ENCODE measurements at places on chromosomes 5 and 9.
A peak's percentile ranks its signal among the peaks of the same experiment; 100 is the strongest.

DNA sequence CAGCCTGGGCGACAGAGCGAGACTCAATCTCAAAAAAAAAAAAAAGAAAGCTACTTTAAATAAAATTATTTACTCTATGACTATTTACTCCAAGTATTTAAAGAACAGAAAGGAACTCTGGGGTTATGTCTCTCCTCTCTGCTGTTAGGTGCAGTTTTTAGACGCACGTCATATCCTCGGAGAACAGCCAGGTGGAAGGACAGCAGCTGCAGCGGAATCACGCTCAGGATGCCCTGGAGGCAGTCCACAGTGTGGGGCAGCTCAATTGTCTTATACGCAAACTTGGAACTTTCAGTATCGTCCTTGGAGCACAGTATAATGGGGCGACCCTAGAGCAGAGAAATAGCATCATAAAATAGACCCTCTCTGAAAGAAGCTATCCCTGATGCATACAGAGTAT, 10.4 kb upstream of the MAPK9 start:
- no peak for DNase-seq

GRCh38 chr9:91805031-91805430, 145.0 kb downstream of the ROR2 start:
- DNase-seq: no peak

DNA sequence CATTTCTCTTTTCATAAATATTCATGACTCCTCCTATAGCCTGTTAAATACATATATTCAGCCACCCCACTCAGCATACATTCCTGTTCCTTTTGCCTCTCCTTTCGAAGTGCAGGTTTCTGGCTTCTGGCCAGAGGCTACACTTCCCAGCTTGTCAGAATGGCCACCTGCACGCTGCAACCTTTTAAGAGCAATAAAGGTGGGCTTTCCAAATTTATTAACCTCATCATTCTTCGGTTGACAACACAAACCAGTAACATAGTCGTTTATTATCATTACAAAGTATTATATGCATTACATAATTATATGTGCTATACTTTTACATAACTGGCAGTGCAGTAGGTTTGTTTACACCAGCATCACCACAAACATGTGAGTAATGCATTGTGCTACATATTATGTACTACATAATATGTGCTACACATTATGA, 16.5 kb upstream of the TMEM171 start:
- no peak for DNase-seq

- DNase-seq: no peak
These were observed 108.1 kb downstream of the CACNA1B start for GRCh38 chr9:137985637-137986071.

DNA sequence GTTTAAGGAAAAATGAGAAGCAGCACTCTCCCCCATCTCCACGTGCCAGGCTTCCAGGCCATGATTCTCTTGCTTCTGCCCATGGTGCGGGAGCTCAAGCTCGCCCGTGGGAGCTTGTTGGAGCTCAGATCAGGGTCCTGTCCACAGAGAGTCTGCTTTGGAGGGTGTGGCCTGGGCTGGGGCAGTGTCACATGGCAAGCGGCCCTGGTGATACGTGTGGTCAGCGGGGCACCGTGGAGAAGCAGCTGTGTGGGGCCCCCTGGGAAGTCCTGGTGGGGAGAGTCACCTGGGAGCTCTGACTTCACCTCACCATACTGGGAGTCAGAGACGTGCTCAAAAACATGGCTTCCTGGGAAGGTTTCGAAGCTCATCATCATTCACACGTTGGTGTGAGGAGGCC, 275.3 kb downstream of the GADD45G start:
- peak; percentile 15 for DNase-seq

DNA sequence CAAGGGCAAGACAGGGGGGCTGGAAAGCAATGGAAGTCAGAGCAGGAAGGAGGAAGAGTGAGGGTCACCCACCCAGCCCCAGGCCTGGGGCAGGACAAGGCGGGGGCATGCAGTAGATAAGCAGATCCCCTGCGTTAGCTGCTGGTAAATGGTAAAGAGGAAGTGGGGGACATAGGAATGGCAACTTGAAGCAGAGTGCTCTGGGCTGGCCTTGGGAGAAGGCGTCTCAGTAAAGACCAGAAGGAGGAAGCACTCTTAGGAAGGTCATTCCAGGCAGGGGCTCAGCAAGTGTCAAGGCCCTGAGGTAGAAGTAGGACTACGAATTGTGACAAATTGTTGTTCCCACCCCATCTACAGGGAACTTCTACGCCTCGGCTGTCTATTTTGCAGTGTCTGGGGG, 15.1 kb downstream of the TCOF1 start:
- no peak for DNase-seq

DNA sequence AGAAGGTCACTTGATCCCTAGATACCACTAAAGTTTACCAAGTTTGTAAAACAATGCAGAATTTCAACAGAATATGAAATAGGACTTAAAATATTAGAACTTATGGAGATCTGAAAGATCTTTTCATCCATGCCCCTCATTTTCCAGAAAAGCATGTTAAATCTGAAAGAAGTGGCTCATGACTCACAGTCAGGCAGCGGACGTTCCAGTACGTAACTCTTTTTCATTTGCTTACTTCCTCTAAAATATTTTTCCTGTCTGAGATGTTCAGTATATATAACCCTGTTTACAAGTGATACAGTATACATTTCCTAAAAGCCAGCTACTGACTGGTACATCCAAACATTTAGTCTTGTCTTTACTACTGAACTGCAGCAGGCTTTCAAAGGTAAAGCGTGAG, 22.3 kb downstream of the FBXW2 start:
- DNase-seq: no peak

DNA sequence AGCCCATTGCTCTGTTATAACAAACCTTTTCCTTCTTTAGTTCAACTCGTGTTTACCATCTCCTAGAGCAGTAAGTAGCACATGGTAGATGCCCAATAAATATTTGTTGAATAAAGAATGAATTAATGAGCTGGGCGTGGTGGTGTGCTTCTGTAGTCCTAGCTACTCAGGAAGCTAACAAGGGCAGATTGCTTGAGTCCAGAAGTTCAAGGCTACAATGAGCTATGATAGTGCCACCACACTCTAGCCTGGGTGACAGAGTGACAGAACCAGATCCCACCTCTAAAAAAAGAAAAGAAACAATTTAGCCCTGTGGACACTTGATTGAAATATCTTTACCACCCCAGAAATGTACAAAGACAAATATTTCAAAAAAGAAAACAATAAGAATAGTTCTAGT, 14.6 kb upstream of the PAM start:
- DNase-seq: no peak

GRCh38 chr5:62488531-62488930, 76.0 kb downstream of the IPO11 start:
- no peak for DNase-seq

- no peak for DNase-seq
These were observed 57.3 kb upstream of the RICTOR start for GRCh38 chr5:39131210-39132127.

- DNase-seq: no peak
These were observed 53.2 kb downstream of the C5orf22 start for GRCh38 chr5:31585166-31585894.

DNA sequence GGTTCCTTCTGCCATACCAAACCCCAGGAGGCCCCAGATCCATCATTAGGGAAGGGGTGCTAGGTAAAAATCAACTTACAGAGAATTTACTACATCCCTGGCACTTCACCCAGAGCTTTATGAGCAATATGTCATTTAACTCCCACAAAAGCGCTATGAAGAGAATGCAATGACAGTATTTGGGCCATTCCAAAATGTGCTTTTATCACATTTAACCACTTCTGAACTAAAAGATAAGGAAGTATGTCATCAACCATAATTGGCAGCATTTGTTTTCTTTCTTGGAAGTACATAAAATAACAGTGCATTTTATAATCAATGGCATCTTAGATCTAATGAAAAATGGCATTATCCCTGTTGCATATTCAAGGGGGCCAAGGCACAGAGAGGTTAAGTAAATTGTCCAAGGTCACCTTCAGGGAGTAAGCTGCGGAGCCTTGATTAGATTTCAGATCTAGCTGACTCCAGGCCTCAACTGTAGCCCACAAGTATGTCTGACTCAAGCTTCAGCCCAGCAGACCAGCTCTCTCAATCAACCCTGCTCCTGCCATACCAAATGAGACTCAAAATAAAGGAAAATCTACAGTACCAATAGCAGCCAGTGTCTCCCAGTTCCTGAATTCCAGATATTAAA, 16.5 kb downstream of the SH3TC2 start:
- no peak for DNase-seq

- no peak for DNase-seq
These were observed 230.5 kb downstream of the SPOCK1 start for GRCh38 chr5:137268646-137269045.

DNA sequence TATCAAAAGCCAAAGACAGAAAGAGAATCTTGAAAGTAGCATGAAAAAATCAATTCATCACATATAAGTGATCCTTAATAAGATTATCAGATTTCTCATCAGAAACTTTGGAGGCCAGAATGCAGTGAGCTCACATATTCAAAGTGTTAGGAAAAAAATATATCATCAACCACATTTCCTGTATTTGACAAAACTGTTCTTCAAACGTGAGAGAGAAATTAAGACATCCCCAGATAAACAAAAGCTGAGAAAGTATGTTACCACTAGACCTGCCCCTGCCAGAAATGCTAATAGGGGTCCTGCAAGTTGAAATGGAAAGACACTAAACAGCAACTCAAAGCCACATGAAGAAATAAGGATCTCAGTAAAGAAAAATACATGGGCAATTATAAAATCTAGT, 29.9 kb downstream of the HACD4 start:
- no peak for DNase-seq

DNA sequence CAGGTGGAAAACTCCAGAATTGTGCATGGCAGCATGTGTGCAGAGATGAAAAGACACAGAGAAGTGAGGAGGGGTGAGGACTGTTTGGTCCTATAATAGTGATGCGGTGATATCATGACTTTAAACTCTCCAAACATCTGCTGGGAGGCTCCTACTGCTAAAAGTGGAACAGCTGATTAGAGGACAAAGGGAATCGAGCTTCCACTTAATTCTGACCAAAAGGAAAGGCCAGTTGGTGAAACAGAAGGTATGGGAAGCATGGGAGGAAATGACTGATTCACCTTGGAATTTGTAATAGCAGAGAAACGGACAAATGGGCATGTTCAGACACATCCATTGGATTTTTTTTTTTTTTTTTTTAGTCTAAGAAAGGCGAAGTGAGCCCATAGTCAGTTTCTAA, 67.5 kb upstream of the MAMDC2 start:
- DNase-seq: no peak

DNA sequence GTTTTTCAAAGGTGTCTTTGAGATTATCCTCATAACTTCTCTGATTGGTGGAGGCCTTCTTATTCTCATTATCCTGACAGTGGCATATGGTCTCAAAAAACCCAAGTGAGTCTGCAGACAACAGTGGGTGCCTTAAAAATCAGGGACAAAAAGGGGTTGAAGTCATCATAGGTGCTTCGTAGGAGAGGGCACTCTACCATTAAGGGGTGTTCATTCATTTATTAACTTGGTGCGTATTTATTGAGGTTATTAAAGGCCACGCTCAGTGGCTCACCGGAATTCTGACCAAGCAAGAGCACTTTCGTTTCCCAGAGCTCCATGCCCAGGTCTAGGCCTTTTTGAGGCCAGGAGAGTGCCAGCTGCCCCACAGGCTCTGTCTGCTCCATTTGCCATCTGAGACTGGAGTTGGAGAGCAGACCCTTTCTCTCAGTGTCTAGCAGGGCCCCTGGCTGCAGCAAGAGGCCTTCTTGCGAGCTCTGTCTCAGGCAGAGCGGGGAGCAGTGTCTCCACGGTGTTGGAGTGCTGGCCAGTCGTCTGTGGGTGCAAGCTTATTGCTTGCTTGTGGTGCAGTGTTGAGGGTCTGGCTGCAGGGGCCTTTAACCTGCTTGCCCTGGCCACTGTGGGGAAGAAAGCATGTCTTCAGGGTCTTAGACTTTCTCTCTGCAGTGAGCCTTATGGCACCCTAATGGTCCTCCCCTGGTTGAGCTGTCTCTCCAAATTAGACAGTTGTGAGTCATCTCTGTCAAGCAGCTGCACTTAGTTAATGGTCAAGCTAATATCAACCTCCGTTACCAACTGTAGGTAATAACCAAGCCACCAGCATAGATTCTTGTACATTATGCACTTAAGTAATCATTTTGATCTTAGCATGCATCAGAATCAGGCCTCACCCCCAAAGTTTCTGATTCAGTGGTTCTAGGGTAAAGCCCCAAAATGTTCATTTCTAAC, 62.6 kb downstream of the IL31RA start:
- DNase-seq: no peak

- no peak for DNase-seq
These were observed 853.3 kb downstream of the TLE1 start for GRCh38 chr9:80836013-80836412.

GRCh38 chr5:106393276-106393675, 1277.5 kb downstream of the EFNA5 start:
- no peak for DNase-seq

GRCh38 chr9:36005891-36006290, 30.8 kb upstream of the RECK start:
- no peak for DNase-seq

DNA sequence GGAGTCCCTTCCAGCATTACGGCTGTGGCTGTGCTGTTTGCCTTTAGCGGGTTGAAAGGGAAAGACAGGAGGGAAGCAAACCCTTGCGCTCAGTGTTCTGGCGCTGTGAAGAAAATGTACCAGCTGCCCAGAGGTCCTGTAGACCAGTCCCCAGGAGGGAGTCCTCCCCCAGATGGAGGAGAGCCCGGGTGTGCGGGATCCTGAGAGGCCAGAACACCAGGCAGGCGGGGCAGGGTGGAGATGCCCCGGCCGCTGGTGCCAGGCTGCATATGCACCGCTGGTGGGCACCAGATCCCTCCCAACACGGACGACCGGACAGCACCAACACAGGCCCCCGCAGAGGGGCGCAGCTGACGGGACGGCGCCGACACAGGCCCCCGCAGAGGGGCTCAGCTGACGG, 37.2 kb upstream of the SLC9A3 start:
- peak; percentile 7 for DNase-seq

DNA sequence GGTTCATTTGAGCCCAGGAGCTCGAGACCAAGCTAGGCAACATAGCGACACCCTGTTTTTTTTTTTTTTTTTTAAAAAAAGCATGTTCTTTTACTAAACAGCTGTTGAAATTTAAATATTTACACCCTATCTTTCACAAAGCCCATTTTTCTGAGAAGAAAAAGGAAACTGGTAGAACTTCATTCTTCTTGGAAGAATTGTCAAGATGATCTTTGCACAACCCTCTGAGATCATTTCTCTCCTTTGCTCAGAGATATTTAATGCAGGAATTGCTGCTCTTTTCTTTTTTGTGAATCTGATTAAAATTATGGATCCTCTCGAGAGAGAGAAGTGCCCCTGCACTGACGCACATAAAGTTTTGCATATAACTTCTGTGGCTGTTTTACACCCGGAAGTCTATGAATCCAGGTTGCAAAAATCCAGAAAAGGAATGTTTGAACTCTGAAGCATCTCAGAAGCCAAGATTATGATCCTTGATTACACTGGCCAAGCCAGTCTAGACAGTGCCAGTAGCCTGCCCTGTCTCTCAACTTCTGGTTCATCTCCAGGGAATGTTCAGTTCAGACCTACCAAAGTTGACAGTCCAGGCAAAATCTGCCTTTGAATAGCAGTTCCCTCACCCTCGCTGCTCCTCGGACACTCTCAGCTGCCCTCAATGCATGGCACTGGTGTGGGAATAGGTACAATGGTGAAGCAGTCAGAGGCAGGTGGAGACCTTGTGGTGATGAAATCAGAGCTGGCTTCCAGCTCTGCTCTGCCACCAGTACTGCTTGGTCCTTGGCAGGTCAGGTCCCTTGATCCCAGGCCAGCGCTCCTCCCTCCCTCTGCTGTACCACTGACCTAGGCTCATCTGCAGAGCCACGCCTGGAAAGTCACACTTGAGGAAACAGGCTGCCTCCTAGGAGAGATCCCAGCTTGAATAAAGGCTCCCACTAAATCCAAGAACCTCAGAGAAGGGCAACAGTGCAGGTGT, 13.3 kb upstream of the SLC31A2 start:
- DNase-seq: no peak

All from right hindlimb (tissue), 1 donor.